GOT3 (cell line): ENCODE measurements at places on chromosomes 2 and 18.

DNA sequence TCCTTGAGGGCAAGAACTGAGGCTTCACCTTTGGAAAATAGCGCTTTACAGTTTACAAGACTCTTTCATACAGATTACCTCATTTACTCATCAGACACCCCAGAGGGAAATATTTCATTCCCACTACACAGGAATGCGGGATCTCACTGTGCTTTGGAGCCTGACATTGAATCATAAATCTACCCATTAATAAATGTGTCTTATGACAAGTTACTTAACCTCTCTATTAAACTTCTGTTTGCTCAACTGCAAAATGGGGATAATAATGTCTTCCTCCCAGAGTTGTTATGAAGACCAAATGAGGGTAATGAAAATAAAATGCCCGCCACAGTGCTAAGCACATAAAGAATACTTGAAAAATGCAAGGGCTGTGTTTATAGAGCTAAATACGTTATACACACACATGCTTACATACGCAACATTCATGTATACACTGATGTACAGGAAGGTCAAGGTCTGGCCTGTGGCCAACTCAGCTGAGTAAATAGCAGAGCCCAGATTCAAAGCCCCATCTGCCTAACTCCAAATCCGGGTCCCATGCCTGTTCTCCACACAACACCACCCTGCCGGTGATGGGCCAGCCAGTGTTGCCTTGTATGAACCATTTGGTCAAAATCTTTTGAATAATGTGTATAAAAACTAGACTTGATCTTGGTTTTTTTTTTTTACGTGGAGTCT, 77.8 kb upstream of the STPG4 start:
- no peak for DNase-seq

DNA sequence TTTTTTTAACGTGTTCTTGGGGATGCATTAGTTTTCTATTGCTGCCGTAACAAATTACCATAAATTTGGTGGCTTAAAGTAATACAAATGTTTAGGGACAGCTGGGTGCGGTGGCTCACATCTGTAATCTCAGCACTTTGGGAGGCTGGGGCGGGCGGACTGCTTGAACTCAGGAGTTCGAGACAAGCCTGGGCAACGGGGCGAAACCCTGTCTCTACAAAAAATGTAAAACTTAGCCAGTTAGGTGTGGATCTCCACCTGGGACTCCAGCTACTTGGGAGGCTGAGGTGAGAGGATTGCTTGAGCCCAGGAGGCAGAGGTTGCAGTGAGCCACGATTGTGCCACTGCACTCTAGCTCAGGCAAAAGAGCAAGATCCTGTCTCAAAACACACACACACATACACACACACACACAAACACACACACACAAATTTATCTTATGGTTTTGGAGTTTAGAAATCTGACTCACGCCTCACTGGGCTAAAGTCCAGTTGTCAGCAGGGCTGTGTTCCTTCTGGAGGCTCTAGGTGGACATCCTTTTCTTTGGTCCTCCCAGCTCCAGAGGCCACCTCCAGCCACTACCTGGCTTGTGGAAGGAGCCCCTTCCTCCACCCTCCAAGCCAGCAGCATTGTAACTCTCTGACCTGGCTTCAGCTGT, 76.1 kb downstream of the SEPTIN10 start:
- DNase-seq: no peak

GRCh38 chr18:32922951-32923430, 150.2 kb upstream of the KLHL14 start:
- no peak for DNase-seq

DNA sequence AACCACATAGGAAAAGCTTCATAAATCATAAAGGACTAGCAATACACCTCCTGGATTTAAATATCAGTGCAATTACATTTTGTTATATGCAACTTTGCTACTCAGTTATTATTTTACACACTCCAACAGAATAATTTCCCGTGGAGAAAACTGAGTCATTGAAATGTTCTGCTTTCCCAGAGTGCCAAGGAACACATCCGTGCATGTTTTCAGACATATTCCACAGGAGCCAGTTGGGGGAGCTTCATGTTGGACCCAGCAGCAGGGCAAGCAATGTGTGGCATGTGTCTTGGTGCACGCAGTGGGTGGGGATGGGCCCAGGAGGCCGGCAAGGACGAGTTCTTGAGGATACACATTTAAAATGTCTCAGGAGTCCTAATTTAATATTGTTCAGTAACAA, 14.4 kb upstream of the SMIM21 start:
- no peak for DNase-seq

DNA sequence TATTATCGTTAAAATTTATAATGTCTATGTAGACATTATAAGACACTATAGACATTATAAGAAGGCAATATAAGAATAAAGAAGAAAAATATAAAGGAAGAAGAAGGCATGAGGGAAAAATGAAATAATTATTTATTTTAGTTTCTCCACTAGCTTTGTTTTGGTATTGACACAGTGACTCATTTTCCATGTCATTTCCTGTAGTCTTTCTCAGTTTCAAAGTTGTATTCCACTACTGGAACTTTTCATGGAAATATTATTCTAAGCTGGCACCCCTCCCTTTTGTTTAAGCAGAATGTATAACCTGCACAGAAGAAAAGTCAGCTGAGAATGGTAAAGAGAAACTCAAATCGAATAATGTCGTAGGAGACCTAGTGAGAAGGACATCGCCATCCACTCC, 234.2 kb upstream of the NETO1 start:
- no peak for DNase-seq

- no peak for DNase-seq
These were observed 7.0 kb downstream of the EFEMP1 start for GRCh38 chr2:55916473-55917049.
